ENCODE measurements at places on chromosomes 6 and 20.
A peak's percentile ranks its signal among the peaks of the same experiment; 100 is the strongest.

- DNase-seq = no peak
Measured at GRCh38 chr6:56220078-56220477, 27.3 kb downstream of the COL21A1 start.

- no peak for DNase-seq
Measured at GRCh38 chr6:16494793-16495192, 256.4 kb downstream of the GMPR start.

GRCh38 chr6:29705389-29706231 is 17.6 kb upstream of the HLA-F start:
- no peak for DNase-seq

DNA sequence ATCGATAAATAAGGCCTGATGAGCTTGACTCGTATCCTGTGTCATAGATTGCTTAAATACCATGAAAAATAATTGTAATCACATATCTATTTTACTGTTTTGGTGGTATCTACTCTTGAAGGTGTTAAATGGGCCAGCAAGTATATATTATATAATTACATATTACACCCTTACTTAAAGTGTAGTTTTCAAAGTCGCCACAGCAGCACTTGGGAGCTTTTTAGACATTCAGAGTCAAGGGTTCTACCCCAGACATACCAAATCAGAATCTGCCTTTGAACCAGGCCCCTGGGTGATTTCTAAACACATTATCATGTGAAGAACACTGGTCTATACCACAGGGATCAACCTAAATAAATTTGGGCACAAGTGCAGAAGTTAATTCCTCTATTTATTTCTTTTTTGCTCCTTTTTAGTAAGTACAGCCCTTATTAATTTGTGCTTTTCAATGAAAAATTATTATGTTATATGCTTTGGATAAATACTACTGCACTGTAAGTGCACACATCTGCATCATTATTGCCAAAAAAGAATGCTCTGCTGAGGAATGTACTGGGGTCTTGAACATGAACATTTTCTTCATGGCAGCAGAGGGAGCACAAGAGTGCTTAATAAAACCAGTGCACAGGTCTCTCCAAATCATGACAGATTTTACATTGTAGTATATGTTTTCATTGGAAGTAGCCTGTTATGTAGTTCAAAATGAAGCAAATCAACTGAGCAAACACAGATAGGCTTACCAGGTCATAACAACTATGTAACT is 3.1 kb upstream of the ATXN1 start:
- DNase-seq = no peak

DNA sequence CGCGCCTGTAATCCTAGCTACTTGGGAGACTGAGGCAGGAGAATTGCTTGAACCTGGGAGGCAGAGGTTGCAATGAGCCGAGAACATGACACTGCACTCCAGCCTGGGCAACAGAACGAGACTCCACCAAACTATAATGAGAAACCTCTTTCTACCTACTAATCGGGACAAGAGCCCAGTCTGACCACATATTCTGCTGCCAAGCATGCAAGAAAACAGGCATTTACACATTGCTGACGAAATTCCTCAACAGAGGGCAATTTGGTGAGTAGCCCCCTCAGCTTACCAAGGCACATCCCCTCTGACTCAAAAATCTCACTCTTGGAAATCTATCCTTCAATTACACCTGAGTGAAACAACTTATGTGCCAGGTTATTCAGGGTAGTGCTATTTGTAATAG is 81.2 kb downstream of the SLC23A2 start:
- no peak for DNase-seq

GRCh38 chr20:62790075-62790474 is 6.2 kb upstream of the MRGBP start:
- DNase-seq = no peak

DNA sequence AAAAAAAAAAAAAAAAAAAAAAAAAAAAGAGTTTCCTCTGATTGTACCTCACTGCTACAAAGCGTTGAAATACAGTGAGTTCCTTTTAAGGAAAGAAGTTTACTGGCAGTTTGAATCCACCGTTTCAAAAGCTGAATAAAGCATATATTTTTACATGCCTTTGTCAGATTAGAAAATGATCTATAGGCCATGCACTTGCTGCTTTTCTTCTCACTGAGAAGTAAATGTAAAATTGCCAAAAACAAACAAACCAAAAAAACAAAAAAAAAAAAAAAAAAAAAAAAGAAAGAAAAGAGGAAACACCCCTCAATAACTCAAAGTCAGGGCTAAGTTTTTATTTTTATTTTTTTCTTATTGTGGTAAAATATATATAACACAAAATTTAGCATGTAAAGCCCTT is 81.9 kb downstream of the LYRM4 start:
- no peak for DNase-seq

- no peak for DNase-seq
Measured at GRCh38 chr6:22149096-22149495, 147.7 kb downstream of the PRL start.

GRCh38 chr6:157216570-157216969 is 106.7 kb downstream of the TMEM242 start:
- no peak for DNase-seq

GRCh38 chr6:79215213-79215824 is 19.2 kb downstream of the HMGN3 start:
- no peak for DNase-seq

DNA sequence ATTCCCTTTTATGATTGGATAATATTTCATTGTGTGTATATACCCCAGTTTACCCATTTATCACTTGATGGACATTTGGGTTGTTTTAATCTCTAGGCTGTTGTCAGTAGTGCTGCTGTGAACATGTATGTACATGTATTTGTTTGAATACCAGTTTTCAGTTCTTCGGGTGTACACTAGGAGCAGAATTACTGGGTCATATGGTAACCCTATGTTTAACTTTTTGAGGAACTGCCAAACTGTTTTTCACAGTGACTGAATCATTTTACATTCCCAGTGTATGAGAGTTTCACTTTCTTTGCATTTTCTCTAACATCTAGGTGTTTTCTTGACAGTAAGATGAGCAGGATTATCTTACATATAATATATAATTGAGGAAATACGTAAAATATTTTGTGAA is 44.7 kb upstream of the ADIG start:
- DNase-seq = peak; percentile 22

- no peak for DNase-seq
Measured at GRCh38 chr6:150696190-150696589, 96.5 kb downstream of the PLEKHG1 start.

- DNase-seq = no peak
Measured at GRCh38 chr6:137013031-137013430, 31.7 kb downstream of the IL20RA start.

- DNase-seq = no peak
Measured at GRCh38 chr6:40849546-40849945, 189.5 kb downstream of the UNC5CL start.

- no peak for DNase-seq
Measured at GRCh38 chr20:50001784-50002311, 19.1 kb downstream of the SNAI1 start.

- no peak for DNase-seq
Measured at GRCh38 chr20:10170261-10170660, 48.4 kb upstream of the SNAP25 start.

DNA sequence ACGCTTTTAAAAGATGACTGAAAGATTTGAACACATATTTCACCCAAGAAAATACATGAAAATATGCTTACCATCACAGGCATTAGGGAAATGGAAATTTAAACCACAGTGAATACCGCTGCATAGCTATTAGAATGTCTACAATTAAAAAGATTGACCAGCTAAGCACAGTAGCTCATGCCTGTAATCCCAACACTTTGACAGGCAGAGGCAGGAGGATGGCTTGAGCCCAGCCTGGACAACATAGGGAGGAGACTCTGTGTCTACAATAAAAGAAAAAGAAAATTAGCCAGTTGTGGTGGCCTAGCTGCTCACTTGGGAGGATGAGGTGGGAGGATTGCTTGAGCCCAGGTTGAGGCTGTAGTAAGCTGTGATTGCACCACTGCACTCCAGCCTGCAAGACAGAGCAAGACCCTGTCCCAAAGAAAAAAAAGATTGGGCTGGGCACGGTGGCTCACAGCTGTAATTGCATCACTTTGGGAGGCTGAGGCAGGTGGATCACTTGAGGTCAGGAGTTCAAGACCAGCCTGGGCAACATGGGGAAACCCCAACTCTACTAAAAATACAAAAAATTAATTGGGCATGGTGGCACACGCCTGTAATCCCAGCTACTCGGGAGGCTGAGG is 163.7 kb upstream of the AKAP12 start:
- no peak for DNase-seq

GRCh38 chr6:156189714-156190113 is 587.5 kb upstream of the ARID1B start:
- no peak for DNase-seq

DNA sequence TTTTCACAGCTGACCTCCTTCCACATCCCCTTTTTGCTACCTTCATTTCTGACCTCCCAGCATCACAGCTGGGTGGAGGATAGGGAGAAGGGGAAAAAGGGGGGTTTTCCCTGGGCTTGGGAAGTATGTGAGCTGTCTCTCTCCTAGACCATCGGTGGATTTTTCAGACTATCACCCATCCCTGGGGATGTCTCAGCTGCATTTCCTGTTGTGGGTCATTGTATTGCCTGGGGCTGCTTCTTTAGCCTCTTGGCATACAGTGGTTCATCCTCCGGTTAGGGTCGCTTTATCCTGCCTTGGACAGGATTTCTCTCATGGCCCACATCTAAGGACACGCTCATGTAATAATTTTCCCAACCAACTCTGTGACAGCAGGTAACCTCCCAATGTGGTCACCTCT is 142.5 kb upstream of the ARG1 start:
- DNase-seq = no peak

DNA sequence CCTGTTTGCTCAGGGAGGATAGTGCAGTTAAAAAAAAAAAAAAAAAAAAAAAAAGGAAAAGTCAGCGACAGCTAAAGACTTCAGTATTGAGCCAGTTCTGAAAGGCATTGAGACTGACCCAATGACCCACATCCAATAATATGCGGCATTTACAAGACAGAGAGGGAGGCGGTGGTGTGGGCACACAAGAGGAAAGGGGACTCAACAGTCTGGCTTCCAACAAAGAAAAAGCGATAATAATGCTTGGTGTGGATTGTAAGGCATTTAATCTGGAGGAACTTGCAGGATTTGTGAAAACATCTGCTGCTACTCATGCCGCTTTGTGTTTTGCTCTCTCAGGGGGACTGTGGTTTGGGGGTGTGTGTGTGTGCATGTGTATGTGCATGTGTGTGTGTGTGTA is 784.3 kb upstream of the CHD6 start:
- no peak for DNase-seq

DNA sequence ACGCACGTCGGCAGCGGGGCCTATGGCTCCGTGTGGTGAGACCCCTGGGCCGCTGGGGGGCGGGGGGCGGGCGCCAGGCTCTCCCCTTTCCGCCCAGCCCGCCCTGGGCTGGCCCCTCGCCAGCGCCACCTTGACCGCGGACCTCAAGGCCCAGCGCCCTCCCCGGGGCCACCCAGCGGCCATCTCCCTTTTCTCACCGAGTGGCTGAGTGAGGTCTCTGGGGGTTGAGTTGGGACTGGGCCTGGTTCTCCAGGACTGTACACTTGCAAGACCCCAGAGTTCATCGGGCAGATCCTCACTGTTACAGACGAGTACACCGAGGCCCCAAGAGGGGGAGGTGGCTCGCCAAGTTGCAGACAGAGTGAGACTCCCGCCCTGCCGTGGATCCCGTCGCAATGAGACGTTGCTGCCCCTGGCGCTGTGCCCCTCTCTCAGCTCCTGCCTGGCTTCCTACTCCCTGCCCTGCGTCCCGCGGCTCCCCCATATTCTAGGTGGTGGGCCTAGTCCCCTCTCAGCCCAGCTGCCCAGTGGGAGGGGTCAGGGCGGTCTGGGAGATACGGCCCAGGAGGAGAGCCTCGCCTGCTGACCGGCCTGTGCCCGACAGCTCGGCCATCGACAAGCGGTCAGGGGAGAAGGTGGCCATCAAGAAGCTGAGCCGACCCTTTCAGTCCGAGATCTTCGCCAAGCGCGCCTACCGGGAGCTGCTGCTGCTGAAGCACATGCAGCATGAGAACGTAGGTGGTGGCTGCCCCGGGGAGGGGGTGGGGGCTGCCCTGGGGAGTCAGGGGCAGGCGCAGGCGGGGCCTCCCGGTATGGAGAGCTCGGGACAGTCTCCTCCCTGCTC is 576 bp downstream of the MAPK13 start:
- DNase-seq = no peak

- no peak for DNase-seq
Measured at GRCh38 chr20:38485041-38485440, 12.4 kb downstream of the RALGAPB start.

DNA sequence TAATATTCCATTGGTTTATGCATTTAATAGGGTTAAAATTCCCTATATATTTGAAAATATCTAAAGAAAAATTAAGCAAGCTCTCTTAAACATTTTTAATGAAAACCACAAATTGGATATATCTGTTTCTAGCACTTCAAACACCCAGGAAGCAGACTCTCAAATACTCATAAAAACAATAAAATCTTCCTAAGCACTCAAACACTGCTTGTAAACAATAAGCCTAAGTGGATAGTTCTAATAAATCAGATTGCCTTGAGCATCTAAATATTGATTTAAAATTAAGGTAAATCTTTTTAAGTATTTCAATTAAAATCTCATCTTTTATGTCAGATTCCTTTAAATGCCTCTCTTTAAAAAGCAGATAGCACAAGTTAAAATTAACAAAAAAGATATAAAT is 254.4 kb downstream of the KCNQ5 start:
- DNase-seq = no peak

DNA sequence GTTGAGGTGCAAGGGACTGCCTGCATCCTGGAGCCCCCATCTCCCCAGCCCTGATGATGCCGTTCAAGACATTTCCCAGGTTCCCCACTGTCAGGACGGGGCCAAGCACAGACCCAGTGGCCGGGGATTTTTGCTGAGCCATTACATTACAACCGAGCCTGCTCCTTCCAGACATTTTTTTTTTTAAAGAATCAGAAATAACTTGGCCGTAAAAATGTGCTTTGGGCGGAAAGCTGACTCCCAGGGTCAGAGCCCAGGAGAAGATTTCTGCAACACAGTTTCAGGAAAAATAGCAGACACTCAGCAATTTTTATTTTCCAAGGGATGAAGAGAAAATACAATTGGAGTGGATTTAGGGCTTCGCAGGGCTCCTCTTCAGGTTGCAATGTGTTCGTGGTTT is 87.9 kb downstream of the LRFN2 start:
- no peak for DNase-seq

DNA sequence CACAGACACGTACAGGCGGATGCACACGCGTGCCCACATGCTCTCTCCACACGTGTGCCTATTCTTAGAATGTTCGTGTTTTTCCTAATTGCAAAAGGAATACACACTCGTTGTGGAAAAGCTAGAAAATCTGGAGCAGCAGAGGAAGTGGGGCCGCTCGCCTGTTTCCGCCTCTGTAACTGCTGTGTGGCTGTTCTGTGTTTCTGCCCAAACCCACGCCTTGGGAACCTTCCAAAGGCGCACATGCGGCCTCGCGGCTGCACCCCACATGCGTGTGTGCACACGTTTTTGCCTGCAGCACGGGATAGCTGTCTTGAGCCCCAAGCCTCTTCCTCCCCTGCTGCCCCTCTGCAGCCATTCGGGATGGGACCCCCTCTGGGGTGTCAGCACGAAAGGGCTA is 12.2 kb downstream of the SLC17A9 start:
- no peak for DNase-seq

- DNase-seq = no peak
Measured at GRCh38 chr6:56862415-56863175, 92.3 kb upstream of the BEND6 start.
